ENCODE measurements at places on chromosomes 13 and 19.

GRCh38 chr19:32416749-32417456 lies 11.3 kb downstream of the DPY19L3 start:
- peak; percentile 22 for DNase-seq

- no peak for DNase-seq
Observed at GRCh38 chr19:47609906-47610894, 1.3 kb downstream of the BICRA start.

DNA sequence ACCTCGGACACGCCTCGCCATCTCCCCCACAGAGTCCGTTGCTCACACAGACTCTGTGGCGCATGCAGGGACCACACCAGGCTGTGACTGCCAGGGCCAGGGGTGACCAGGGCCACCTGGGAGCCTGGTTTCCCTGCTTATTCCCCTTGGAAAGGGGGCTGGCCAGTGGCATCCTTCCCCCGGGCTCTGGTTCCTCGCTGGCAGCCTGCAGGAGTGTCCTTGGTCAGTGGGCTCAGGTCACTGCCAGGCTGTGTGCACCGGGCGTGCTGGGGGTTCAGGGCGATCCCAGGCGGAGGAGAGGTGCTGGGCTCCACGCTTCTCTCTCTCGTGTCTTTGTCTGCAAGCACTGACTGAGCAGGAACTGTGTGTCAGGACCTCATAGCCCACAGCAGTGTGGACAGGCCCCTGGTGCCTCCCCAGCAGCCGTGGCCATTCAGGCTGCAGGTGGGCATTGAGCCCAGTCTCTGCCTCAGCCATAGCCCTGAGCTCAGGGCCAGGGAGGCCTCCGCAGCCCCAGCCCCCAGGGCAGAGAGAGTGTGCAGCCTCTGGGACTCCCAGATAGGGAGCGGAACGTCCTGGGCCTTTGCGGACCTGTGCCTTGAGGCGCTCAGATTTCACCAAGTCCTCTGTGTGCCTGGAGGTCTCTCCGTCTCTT lies 6.5 kb downstream of the PIAS4 start:
- DNase-seq = peak; percentile 68

DNA sequence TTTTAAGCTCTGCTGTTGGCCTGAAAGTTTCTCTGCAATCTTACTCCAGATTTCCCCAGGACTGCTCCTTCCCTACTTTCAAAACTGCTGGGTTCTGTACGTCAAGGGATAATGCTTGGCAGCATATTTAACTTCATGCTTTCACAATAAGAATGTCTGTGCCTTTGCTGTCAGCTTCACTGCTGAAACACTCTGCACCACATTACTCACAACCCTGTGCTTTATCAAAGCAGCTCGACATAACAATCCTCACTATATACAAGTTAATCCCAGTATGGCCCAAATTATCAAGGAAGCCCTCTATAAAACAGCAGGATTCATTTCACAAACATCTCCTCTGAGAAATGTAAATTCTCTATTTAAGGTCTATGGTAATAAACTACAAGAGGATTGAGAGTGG lies 17.5 kb downstream of the LATS2 start:
- DNase-seq = no peak

DNA sequence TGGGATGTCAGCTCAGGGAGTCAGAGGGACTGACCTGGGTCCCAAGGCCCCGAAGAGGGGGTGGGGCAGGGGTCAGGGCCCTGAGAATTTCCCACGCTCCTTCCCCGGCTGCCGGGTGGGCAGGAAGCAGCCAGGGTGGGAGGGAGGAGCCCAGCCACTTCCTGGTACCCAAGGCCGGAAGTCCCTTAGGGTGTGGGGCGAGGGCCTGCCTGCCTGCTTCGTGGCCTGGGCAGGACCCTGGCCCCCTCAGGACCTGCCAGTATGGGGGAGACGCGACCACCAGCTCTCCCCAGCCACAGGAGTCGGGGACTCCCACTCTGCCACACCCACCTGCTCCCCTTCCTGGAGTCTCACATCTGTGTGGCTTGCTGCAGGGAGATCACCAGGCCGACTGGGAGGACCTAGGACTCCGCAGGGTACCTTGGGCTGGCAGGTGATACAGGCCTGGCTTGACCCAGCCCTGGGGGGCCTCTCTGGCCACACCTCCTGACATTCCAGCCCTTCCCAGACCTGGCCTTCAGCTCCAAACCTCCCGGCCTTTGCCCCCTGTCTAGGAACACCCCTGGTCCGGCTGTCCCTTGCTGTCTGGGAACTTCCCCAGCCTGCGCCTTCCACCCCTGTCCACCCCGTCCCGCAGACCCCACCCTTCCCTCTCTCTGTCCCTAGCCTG lies 9.8 kb upstream of the CIRBP start:
- DNase-seq = no peak

DNA sequence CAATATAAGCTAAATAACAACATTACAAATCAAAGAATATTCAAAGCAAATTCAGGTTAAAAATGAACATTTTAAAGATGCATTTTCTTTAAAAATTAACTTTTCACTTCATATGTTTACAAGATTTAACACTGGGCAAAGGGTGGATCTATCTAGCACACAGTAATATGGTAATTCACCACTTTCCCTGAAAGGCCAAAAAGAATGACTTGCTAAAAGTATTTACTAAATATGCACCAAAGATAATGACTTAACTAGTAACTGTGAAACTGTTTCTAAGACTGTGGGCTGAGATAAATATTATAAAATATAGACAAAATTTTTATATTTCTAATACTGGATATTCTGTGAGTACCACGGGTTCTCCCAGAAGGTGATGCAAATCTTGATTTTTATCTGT lies 4.5 kb upstream of the EEF1AKMT1 start:
- no peak for DNase-seq

- DNase-seq = no peak
Observed at GRCh38 chr19:30955112-30956104, 393.8 kb downstream of the TSHZ3 start.

GRCh38 chr19:42248270-42249148 lies 6.1 kb upstream of the GSK3A start:
- peak; percentile 1 for DNase-seq

- DNase-seq = no peak
Observed at GRCh38 chr13:62510906-62511655, 1095.4 kb upstream of the PCDH20 start.

GRCh38 chr13:73572824-73573223 lies 514.0 kb downstream of the KLF5 start:
- no peak for DNase-seq

GRCh38 chr13:75656425-75656989 lies 20.4 kb downstream of the LMO7 start:
- no peak for DNase-seq

DNA sequence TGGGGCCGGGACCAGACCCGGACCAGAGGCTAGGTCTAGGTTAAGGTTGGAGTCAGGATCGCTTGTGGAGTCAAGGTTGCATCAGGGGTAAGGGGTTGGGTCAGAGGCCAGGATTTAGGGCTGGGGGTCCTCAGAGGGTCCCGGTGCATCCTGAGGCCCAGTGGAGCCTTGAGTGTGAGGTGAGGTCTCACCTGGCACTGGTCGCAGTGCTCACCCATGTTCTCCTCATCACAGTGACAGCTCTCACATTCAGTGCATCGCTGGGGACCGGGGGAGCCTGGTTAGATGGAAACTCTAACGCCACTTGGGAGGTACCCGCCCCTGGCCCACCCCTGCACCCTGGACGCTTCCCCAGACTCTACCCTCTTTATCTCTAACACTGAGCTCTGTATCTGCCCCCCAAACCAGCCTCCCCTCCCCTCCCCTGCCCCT lies 3.1 kb downstream of the HRC start:
- DNase-seq = no peak

DNA sequence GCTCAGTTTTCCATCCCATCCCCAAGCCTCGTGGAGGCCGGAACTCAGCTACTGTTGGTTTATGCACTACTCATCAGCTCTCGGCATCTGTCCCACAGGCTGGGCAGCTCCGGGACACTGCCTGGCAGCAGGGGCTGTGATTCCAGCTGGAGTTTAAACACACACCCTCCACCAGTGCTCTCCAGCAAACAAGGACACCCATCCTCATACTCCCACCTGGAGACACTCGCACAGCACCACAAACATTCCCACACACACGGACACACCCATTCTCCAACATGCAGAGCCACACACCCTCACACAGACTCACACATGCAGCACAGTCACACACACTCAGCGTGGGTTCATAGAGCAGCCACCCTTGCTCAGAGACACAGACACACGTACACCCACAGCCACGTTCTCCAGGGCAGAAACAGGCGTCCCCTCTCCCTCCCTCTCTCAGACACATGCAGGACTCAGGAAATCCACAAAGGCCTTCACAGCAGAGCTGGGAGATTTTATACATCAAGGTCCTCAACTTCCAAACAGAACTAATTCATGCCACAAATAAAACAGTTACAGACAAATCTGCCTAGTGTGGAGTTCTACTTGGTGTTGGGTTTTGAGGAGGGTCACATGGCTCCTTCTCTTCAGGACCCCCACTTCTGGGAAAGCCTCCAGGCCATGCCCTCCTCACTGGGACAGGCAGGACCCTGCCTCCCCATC lies 785.4 kb downstream of the UQCRFS1 start:
- DNase-seq = no peak

Data from Ammon's horn (tissue), 1 donor.